Natural killer cell (primary cell): ENCODE measurements at places on chromosomes 6 and 20.

DNA sequence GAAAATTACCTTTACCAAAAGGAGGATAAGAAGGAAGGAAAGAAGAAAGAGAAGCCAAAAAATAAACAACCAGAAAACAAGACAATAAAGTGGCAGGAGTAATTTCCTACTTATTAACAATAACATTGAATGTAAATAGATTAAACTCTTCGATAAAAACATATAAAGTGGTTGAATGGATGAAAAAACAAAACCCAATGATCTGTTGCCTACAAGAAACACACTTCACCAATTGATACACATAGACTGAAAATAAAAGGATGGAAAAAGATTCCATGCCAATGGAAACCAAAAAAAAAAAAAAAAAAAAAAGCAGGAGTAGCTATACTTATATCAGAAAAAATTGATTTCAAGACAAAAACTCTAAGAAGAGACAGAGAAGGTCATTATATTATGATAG, 518.9 kb downstream of the BCKDHB start:
- DNase-seq: no peak

GRCh38 chr6:39961178-39961577, 26.9 kb upstream of the MOCS1 start:
- no peak for DNase-seq

DNA sequence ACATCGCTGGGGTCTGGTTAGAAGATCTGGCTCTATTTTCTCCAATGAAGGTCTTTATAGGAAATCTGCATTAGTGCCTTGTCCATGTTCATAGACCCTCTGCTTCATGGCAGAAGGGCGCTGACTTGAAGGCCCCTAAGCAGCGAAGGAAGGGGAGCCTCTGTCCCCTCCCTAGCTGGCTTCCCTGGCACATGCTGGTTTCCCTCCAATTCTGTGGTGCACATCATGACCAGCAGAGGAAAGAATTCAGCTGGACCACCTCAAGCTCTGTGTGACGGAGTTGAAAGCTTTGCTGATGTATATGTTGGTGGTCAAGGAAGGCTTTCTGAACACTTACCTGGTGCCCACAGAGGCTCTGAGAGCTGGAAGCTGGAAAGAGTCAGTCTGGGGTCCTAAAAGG, 129.7 kb upstream of the MYLIP start:
- no peak for DNase-seq

DNA sequence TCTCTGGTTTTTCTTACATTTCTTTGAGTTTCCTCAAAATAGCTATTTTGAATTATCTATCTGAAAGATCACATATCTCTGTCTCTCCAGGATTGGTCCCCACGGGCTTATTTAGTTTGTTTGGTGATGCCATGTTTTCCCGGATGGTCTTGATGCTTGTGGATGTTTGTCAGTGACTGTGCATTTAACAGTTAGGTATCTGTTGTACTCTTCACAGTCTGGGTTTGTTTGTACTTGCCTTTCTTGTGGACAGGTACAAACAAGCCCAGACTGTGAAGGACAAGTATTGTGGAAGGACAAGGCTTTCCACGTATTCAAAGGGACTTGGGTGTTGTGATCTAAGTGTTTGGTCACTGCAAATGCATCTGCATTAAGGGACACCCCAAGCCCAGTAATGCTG, 49.9 kb upstream of the TOP1 start:
- no peak for DNase-seq

- DNase-seq: no peak
Measured at GRCh38 chr6:12113190-12113577, 101.1 kb downstream of the HIVEP1 start.

DNA sequence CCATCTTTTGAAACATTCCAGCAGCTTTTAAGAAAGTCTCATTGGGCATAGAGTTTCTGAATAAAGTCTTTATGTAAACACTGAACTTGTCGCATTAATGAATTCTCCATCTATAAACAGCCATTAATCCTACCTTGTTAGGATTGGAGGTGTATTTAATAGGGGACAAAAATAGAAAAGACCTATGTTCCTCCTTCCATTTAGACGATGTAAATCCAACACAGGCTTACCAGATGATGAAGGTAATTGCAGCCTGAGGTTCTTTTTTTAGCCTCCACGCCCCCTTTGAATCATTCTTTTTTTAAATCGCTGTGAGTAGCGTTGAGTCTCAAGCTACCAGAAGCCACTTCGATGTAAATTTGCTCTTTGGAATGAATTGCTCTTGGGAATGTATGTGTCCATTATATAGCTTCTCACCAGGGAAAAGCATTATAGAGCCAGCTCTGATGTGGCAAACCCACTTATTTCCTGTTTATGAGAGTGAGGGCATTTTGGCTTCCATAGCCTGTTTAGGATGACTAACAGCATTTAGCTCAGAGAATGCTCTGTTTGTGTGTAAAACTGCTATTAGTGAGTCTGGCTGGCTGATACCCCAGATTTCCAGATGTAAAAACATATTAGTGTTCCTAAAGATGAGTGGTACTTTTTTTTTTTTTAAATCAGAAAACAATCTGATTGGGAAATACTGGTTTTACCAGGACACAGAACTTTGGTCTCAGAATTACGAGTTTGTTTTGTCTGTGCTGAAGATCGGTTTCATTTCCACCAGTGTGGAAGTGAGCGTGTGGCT, 74.9 kb upstream of the CLDN20 start:
- DNase-seq: no peak

GRCh38 chr6:15063253-15063853, 182.5 kb upstream of the JARID2 start:
- no peak for DNase-seq

DNA sequence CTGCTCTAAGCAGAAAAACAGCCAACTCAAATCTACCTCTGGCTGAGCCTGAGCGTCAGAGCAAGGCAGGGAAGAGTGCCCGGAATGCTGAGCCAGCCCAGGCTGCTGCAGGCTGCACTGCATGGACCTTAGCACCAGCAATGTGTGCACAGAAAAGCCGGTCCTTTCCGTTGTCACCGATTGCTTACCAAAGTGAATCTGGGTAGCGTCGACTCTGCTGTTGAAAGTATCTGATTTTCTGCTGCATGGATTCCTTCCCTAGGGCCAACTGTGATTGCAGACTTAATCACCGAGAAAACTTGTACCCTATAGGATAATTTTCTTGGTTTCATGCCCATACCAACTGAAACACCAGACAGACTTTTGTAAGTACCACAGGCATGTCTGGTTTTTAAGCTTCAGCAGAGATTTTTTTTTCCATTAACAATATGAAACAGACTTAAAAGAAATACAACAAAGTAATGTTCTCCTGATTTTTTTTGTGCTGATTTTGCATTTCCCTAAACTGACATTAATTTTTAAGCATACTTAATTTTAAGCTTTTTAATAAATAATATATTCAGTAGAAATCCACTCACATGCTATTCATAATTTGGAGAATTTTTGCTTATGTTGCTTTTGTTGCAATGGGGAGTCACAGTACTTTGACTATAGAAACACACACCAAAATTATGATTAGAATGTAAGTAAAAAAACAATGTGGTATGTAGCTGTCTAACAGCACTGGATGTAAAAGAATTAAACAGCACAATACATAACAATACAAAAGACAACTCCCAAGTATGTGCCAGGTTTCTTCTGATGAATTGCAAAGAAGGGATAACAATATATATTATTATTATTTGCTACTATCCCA, 218.0 kb downstream of the THBS2 start:
- no peak for DNase-seq

- DNase-seq: no peak
Measured at GRCh38 chr20:48685300-48685699, 142.5 kb downstream of the PREX1 start.

- peak; percentile 46 for DNase-seq
Measured at GRCh38 chr6:293193-294174, 1.2 kb downstream of the DUSP22 start.

DNA sequence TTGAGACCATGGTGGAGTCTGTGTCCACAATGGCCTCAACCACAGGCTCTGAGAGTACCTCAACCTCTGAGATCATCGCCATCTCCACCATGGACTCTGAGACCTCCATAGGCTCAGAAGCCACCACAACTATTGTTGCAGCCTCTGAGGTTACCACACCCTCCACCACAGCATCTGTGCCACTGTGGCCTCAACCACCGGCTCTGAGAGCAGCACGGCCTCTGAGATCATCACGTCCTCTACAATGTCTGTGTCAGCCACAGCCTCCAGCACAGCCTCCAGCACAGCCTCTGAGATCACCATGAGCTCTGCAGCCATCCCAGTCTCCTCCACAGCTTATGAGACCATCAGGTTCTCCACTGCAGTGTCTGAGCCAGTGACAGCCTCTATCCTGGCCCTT, 19.4 kb upstream of the MUC21 start:
- peak; percentile 36 for DNase-seq

- no peak for DNase-seq
Measured at GRCh38 chr6:71887744-71888230, 1.4 kb downstream of the RIMS1 start.

GRCh38 chr20:621125-621756, 11.1 kb upstream of the TCF15 start:
- no peak for DNase-seq
